ENCODE measurements at places on chromosomes 4 and X.

DNA sequence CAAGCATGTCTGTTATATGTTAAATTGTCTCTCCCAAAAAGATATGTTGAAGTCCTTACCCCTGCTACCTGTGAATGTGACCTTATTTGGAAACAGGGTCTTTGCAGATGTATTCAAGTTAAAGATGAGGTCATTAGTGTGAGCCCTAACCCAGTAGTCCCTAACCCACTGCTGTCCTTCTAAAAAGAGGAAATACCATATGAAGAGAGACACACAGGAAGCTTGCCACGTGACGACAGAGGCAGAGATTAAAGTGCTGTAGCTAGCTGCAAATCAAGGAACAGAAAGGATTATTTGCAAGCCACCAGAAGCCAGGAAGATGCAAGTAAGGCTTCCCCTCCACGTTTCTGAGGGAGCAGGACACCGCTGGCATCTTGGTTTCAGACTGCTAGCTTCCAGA, 150.1 kb downstream of the HNRNPD start:
- DNase-seq = no peak
- no peaks in the 10 kb centered on the region for H3K4me1 ChIP-seq
- no peak overlapping the region for H3K27ac ChIP-seq
- no peaks in the 10 kb centered on the region for H3K36me3 ChIP-seq

DNA sequence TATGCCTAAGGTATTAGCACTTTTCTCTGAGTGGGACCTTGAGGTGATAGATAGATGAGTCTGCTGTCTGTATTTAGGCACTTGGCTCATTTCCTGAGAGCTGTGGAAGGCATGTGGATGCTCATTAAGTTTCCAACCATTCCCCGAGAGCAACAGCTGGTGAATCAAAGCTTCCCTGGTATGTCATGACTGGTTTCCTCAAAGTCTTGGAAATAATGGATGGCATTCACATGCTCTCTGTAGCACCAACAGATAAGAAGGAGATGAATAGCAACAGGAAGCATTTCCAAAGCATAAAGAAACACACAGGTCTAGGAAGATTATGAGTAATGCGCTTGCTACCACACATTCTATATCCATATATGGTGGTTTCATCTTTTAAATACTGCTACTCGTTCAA, 118.3 kb upstream of the ETNPPL start:
- H3K27me3 ChIP-seq = no peaks in the 10 kb centered on the region
- H3K36me3 ChIP-seq = no peaks in the 10 kb centered on the region

GRCh38 chr4:164446516-164446915, 307.4 kb upstream of the SMIM31 start:
- no peaks in the 10 kb centered on the region for H3K4me1 ChIP-seq
- no peaks in the 10 kb centered on the region for H3K27me3 ChIP-seq
- no peak for DNase-seq
- H3K4me3 ChIP-seq = no peak overlapping the region
- no peak overlapping the region for H3K27ac ChIP-seq
- H3K36me3 ChIP-seq = no peaks in the 10 kb centered on the region

GRCh38 chr4:74397748-74398426, 32.9 kb downstream of the EREG start:
- H3K4me1 ChIP-seq = no peaks in the 10 kb centered on the region
- H3K36me3 ChIP-seq = no peaks in the 10 kb centered on the region
- H3K27ac ChIP-seq = no peak overlapping the region
- H3K4me3 ChIP-seq = peak overlapping the region; percentile 42
- no peaks in the 10 kb centered on the region for H3K27me3 ChIP-seq
- no peak for DNase-seq

GRCh38 chr4:91322961-91323360, 980.8 kb upstream of the GRID2 start:
- no peak overlapping the region for H3K27ac ChIP-seq
- H3K4me1 ChIP-seq = no peaks in the 10 kb centered on the region
- DNase-seq = no peak
- H3K4me3 ChIP-seq = no peak overlapping the region

DNA sequence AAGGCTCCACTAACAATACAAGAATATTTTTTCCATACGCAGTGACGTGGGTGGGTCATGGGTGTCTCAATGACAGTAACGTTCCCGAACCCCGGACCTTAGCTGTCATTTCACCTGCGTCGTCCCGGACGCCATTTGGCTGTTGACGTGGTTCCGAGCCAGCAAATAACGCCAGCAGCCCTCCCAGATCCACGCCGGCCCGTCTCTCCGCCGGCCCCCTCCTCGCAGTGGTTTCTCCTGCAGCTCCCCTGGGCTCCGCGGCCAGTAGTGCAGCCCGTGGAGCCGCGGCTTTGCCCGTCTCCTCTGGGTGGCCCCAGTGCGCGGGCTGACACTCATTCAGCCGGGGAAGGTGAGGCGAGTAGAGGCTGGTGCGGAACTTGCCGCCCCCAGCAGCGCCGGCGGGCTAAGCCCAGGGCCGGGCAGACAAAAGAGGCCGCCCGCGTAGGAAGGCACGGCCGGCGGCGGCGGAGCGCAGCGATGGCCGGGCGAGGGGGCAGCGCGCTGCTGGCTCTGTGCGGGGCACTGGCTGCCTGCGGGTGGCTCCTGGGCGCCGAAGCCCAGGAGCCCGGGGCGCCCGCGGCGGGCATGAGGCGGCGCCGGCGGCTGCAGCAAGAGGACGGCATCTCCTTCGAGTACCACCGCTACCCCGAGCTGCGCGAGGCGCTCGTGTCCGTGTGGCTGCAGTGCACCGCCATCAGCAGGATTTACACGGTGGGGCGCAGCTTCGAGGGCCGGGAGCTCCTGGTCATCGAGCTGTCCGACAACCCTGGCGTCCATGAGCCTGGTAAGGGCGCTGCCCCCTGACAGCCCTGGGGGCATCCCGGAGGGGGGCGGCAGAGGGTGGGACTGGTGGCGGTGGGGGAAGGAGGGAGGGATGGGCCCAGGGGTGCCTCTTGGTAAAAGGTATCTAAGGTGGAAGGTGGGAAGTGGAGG, at the start of gene CPE:
Gene CPE (plus strand): TSS at position 264 of the 933 bp plus-strand sequence. CDS start 214 bp downstream, at position 478.
- DNase-seq = no peak
- H3K36me3 ChIP-seq = no peaks in the 10 kb centered on the region
- peak within 1 kb of the TSS; percentile 78 for H3K4me3 ChIP-seq
- peaks cover 8% of the 10 kb centered on the region for H3K27me3 ChIP-seq

GRCh38 chrX:111687305-111687704, 6.3 kb downstream of the ALG13 start:
- no peaks in the 10 kb centered on the region for H3K4me1 ChIP-seq
- no peak overlapping the region for H3K27ac ChIP-seq
- no peaks in the 10 kb centered on the region for H3K27me3 ChIP-seq
- H3K4me3 ChIP-seq = no peak overlapping the region
- H3K36me3 ChIP-seq = no peaks in the 10 kb centered on the region

DNA sequence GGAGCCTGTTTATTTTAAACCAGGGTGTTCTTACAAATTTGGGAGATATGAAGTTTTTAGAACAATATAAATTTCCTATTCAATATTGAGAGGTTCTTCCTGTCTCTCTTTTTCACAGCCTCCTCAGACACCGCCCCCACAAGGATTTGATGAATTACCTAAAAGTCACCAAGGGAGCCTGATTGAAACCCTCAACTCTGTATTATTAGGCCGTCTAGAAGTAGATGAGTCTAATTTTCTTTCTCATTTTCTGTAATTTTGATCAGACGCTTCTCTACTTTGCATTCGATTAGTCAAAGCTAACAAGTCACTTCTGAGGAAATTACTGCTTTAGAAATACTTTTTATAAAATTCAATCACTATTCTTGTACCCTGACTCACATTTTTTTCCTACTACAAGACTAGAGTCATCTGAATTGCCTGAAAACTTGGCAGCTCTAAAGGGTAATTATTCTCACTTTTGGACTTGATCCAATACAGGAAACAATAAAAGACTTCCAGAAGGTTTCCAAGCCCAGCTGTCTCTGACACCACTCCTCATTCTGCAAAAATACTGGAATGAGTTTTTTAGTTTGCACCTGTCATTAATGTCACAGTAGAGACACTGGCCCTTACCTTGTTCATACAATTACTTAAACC, 111.2 kb downstream of the ELOVL6 start:
- no peak overlapping the region for H3K27ac ChIP-seq
- no peak for DNase-seq
- no peak overlapping the region for H3K4me3 ChIP-seq
- H3K27me3 ChIP-seq = no peaks in the 10 kb centered on the region
- H3K4me1 ChIP-seq = peaks cover 6% of the 10 kb centered on the region
- no peaks in the 10 kb centered on the region for H3K36me3 ChIP-seq

DNA sequence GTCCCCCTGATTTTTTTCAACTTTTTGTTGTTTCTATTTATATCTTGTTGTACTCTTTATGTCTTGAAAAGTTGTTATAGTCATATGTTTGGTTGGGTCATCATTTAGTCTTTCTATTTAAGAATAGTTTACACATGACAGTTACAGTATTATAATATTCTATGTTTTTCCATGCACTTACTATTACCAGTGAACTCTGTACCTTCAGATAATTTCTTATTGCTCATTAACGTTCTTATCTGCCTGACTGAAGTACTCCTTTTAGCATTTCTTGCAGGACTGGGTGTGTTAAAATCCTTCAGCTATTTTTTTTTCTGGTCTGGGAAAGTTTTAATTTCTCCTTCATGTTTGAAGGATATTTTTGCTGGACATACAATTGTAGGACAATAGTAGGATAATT, 157.7 kb upstream of the DIPK2B start:
- DNase-seq = no peak
- H3K36me3 ChIP-seq = no peaks in the 10 kb centered on the region
- no peak overlapping the region for H3K27ac ChIP-seq

DNA sequence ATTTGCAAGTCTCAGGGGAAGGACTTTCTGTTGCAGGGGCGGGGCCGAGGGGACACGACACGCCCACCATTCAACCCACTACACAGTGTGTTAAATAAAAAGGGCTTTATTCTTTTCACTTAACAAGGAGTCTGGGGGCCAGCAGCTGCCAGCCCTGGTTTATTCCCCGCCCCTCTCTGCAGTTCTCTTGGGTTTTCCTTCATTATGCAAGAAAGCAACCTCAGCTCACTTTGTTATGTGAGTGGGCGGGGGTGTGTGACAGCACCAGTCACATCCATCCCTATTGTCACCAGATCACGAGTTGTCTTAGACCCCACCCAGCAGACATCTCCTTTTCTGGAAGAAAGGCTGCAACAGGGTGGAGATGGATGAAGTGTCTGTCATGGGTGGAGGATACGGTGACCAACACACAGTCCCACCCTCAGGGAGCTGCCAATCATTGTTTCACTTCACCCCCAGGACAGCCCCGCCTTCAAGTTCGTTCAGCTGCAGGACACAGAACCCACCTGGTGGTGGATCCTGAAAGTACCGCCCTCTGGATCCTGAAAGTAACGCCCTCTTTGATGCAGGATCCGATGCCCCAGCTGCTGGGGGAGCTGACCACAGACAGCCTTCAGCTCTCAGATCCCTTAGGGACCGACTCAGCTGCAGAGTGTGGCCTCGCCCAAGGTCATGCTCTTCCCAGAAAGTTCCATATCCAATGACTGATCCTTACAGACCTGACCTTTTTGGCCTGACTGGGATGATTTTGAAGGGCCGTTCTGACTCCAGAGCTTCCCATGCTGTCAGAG, 79.6 kb downstream of the SMIM20 start:
- no peak for DNase-seq
- H3K27me3 ChIP-seq = no peaks in the 10 kb centered on the region
- no peak overlapping the region for H3K4me3 ChIP-seq
- no peak overlapping the region for H3K27ac ChIP-seq

- no peaks in the 10 kb centered on the region for H3K27me3 ChIP-seq
- no peak overlapping the region for H3K27ac ChIP-seq
- no peaks in the 10 kb centered on the region for H3K4me1 ChIP-seq
- no peak overlapping the region for H3K4me3 ChIP-seq
Measured at GRCh38 chr4:154135576-154135975, 346.7 kb upstream of the SFRP2 start.

- H3K4me3 ChIP-seq = no peak overlapping the region
- no peaks in the 10 kb centered on the region for H3K36me3 ChIP-seq
- H3K27ac ChIP-seq = peak overlapping the region; percentile 39
- H3K27me3 ChIP-seq = no peaks in the 10 kb centered on the region
- DNase-seq = no peak
Measured at GRCh38 chr4:37881811-37882210, 9.1 kb upstream of the TBC1D1 start.

DNA sequence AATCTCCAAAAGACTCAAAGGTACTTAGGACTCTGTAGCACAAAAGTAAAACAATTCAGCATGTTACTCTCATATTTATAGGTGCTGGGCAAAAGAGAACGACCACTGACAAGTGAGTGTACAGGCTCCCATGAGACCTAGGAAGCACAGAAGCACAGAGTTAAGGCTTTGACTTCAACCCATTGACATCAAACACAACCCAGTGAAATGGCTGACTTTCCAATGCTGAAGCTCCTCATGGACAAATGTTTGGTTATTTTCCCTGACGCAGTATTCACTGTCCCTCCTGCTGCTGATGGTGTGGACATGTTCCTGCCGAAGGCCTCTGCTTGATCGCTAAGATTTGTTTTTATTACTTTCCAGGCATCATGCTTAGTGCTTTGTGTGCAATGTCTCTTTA, 148.7 kb downstream of the TSPAN5 start:
- no peaks in the 10 kb centered on the region for H3K27me3 ChIP-seq
- no peak for DNase-seq
- peaks cover 18% of the 10 kb centered on the region for H3K4me1 ChIP-seq
- H3K36me3 ChIP-seq = no peaks in the 10 kb centered on the region
- H3K27ac ChIP-seq = no peak overlapping the region

GRCh38 chrX:115018944-115019343, 1.5 kb upstream of the IL13RA2 start:
- no peaks in the 10 kb centered on the region for H3K36me3 ChIP-seq
- DNase-seq = no peak
- no peaks in the 10 kb centered on the region for H3K4me1 ChIP-seq
- H3K4me3 ChIP-seq = no peak overlapping the region

- no peak overlapping the region for H3K27ac ChIP-seq
- no peaks in the 10 kb centered on the region for H3K36me3 ChIP-seq
- H3K4me3 ChIP-seq = no peak overlapping the region
- H3K4me1 ChIP-seq = no peaks in the 10 kb centered on the region
Measured at GRCh38 chr4:86717651-86718050, 123.5 kb downstream of the PTPN13 start.

DNA sequence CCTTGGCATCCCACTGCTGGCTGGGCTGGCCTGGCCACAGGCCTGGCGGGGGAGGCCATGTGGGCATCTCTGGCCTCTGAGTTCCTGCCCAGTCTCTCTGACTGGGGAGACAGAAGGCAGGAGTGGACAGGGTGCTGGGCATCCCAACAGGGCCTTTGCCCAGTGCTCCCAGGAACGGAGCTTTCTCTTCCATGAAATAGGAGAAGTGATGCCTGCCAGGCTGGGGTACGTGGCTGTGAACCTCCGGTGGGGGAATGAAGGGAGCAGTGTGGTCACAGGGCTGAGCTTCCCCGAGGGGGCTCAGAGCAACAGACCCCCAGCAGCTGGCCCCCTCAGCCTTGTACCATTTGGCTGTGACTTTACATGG, 40.4 kb upstream of the HMX1 start:
- no peaks in the 10 kb centered on the region for H3K4me1 ChIP-seq
- no peak overlapping the region for H3K27ac ChIP-seq
- DNase-seq = peak; percentile 78
- H3K27me3 ChIP-seq = no peaks in the 10 kb centered on the region
- no peaks in the 10 kb centered on the region for H3K36me3 ChIP-seq

GRCh38 chr4:28391877-28392276, 1531.2 kb downstream of the STIM2 start:
- no peaks in the 10 kb centered on the region for H3K4me1 ChIP-seq
- no peak overlapping the region for H3K4me3 ChIP-seq
- no peak for DNase-seq
- H3K27me3 ChIP-seq = no peaks in the 10 kb centered on the region
- no peaks in the 10 kb centered on the region for H3K36me3 ChIP-seq

Data from esophagus muscularis mucosa (tissue), 4 donors.